Left colon (tissue), 2 donors: ENCODE measurements at places on chromosomes 11 and 22. TPM values are rescaled to one million over a fixed set of nuclear protein-coding genes. Genes with fewer than 3 reads are reported as not detected.

DNA sequence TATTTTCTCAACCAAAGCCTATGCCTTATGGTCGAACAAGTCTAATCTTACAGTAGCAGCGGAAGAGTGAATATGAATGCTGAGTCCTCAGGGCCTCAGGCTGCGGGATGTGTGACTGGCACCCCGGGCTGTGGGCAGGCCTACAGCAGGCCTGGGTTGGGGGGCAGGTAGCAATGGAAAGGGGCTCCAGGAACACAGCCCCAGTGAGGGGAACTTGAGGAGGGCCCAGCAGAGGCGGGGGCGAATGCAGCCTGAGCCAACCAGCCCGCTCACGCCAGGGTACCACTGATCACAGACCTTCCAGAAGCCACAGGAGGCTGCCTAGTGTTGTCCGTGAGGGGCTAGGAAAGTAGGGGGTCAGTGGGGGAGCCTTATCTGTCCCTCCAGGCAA lies 11.3 kb upstream of the CD5 start:
- no peak for DNase-seq

DNA sequence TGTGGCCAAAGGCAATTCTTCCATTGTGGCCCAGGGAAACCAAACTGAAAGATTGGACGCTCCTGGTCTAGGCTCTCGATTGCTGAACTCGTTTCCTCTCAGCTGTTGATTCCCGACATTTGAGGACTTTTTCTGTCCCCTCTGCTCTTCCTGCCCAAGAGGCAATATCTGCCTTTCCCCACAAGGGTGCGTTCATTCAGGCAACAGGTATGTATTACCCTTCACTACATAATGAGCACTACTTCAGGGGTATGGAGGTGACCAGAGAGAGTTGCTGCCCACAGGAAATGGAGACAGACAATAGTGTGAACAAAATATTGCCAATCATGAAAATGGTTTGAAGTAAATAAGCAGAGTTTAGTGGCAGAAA lies 8.2 kb downstream of the PTH start:
- DNase-seq = no peak

The IFITM2 gene
- 87.7 TPM for total RNA-seq

- no peak for DNase-seq
Observed at GRCh38 chr11:64869571-64870175, 8.7 kb downstream of the EHD1 start.

GRCh38 chr11:36748836-36749235 lies 150.8 kb upstream of the RAG2 start:
- DNase-seq = no peak

The SCN3B gene
- total RNA-seq = 0.43 TPM
